HFF-Myc (cell line): ENCODE measurements at places on chromosomes 3 and 15.
A peak's percentile ranks its signal among the peaks of the same experiment; 100 is the strongest.

- no peak for DNase-seq
Observed at GRCh38 chr3:56320883-56321282, 147.4 kb downstream of the ERC2 start.

GRCh38 chr3:55571216-55571813 is 84.2 kb upstream of the WNT5A start:
- DNase-seq, result no peak

DNA sequence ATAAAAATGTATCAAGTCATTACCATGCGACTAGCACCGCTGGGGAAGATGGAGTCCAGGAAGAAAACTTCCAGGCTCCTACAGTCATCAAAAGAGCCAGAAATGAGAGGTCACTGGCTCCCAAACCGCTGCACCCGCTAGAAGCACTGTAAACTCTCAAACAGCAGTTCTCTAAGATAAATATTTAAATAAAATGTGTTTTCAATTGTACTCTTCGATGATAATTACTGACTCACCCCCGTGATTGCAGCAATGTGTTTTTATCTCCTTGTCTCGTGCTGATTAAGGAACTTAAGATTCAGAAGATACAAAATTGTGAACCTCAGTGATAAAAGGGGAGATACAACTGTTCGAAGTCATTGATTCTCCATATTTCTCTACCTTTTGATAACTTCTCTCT is 45.8 kb upstream of the FOXP1 start:
- peak; percentile 33 for DNase-seq

- DNase-seq, result no peak
Observed at GRCh38 chr3:39980781-39981180, 171.4 kb downstream of the MYRIP start.

DNA sequence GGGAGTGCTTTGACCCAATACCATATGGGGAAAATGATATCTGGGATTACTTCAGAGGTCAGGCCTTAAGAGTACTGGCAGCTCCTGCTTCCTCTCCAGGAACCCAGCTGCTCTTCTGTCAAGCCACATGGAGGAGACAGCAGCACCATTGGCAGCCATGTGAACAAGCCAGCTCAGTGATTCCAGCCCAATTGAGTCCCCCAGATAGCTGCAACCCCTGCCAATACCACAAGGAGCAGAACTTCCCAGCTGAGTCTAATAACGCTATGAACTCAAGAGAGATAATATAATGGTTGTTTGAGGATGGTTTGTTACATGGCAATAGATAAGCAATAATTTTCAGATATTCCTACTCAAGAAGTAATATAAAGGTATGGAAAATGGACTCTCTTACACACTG is 126.8 kb upstream of the CPNE4 start:
- no peak for DNase-seq

DNA sequence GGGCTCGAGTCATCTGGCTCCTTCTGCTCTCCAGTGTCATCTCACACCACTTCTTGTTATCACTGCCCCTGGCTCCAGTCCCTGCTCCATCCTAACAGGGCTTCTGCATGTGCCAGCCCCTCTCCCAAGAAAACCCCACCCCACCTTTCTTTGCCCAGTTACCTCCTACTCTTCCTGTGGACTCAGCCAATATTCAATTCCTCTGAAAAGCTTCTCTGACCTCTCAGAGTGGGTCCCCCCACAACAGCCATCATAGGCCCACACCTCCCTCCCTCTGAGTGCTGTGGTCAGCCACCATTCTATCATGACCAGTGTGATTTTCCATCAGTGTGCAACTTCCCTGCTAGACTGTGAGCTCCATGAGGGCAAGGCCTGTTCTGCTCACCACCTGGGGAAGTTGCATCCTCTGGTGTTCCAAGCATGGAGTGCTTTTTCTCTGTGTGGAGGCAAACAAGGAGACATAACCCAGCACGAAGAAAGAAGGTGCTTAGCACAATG is 71.6 kb downstream of the ADCY5 start:
- no peak for DNase-seq

DNA sequence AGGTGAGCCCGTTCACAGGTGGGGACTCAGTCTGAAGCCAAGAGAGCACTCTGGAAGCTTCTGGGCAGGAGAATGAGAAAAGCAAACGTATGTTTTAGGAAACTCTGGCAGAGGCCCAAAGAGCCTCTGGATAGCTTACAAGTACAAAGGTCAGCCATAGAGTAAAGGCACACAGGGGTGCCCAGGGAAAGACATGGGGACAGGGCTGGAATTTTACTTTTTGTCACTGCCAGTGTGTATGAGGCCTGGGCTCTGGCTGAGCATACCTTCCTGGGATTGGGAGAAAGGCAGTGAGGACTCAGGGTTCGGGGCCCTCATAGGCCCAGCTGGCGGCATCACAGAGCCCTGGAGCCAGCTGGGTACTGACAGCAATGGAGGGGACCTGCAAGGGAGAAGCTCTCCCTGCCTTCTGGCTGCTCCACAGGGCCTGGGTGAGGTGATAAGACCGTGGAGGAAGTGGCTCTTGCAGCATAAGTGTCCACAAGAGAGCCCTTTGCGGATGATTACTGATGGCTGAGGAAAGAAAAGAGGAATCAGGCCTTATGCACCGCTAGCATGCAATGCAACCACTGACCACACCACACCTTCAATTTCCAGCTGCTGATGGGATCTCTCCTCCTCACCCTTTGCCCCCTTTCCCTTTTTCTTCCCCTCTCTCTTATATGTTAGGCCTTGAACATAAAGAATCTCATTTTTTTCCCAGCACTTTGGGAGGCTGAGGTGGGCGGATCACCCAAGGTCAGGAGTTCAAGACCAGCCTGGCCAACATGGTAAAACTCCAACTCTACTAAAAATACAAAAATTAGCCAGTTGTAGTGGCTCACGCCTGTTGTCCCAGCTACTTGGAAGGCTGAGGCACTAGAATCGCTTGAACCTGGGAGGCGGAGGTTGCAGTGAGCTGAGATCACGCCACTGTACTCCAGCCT is 25.1 kb upstream of the BCL2L10 start:
- no peak for DNase-seq

- DNase-seq, result no peak
Observed at GRCh38 chr3:191500892-191501291, 39.9 kb downstream of the PYDC2 start.

GRCh38 chr3:54185740-54186139 is 63.4 kb downstream of the CACNA2D3 start:
- DNase-seq, result no peak

GRCh38 chr3:105755121-105755886 is 113.5 kb downstream of the CBLB start:
- DNase-seq, result no peak

DNA sequence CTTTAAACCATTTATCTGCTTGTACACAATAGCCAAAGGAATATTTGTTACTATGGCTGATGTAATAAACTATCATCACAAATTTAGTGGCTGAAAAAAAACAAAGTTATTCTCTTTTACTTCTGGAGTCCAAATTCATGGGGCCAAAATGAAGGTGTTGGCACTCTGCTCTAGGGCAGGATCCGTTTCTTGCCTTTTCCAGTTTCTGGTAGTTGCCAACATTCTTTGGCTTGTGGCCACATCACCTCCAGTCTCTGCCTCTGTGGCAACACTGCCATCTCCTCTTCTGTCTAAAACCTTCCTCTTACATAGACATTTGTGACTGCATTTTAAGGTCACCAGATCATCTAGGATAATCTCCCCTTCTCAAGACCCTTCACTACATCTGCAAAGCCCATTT is 27.3 kb downstream of the NIT2 start:
- no peak for DNase-seq

DNA sequence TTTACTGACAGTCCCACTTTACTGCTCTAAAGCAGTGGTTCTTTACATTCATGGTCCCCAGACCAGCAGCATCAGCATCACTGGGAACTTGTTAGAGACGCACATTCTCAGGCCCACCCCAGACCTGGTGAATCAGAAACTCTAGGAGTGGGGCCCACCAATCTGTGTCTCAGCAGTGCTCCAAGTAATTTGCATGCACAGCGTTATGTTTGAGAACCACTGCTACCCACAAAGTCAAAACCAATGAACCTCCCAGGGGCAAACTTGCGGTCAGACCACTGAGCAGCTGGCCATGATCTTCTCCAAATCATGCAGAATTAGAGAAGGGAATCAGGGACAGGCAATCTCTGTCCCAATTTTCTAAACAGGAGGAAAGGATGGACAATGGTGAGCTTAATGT is 58.5 kb downstream of the ST8SIA2 start:
- no peak for DNase-seq

DNA sequence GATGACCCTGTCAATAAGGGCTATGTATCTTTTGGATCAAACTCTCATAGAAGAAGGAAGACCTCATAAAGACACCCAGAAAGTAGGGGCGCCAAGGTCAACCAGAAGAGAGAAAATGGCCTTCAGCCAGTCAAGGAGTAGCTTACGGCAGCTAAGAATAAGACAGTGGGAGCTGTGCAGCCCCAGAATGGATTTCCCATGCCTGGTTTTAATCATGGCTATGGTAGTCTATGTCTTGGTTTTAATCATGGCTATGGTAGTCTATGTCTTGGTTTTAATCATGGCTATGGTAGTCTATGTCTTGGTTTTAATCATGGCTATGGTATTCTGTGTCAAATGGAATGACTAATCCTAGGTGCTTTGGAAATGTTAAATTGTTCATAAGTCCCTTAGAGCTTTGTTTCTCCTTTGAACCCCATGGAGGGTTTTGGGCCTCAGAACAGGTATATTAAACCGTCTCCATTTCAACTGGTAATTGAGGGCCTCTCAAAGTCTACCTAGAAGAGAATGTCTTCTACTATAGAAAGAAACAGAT is 742.0 kb upstream of the CFAP20DC start:
- DNase-seq, result no peak

DNA sequence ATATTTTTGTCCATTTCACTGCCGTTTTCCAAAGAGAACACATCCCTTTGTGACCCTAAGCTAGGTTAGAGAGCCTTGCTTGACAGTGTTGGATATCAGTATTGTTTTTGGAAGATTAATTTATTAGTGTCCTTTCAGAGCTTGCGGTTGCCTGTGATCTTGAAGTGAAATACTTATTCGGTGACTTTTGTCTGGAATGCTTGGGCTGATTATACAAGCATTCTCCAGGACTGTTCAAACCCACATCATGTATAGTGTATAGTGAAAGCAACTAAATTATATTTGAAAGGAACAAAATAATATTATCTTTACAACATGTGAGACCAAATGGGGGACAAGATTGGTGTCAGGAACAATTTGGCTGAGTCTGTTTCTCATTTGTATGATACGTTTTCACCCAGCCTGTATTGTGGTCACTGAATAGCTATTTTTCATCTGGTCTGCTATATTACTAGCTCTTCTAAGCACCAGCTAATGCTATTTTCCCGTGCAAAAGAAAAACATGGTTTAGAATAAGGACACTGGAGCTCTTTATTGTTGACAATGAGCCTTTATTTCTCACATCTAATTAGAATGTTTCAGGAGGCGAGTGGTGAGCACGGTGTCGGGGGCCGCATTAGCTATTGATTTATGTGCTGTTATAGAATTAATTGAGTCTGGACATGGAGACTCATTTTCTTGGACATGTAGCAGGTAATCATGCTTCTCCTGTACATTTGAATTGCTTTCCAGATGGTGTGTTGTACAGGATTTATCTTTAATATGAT is 158.1 kb downstream of the APBA2 start:
- no peak for DNase-seq

- DNase-seq, result no peak
Observed at GRCh38 chr3:153319705-153320554, 157.9 kb downstream of the RAP2B start.

- DNase-seq, result peak; percentile 62
Observed at GRCh38 chr3:187986514-187986934, 167.4 kb upstream of the LPP start.

- DNase-seq, result no peak
Observed at GRCh38 chr3:153252963-153253362, 90.9 kb downstream of the RAP2B start.

GRCh38 chr3:125108833-125109535 is 53.2 kb upstream of the HEG1 start:
- no peak for DNase-seq

GRCh38 chr3:142447301-142447851 is 461 bp downstream of the XRN1 start:
- DNase-seq, result peak; percentile 9

GRCh38 chr15:25406261-25406660 is 32.6 kb downstream of the UBE3A start:
- no peak for DNase-seq

- DNase-seq, result no peak
Observed at GRCh38 chr3:101185341-101185740, 135.0 kb downstream of the IMPG2 start.

GRCh38 chr3:136120373-136121348 is 75.5 kb downstream of the MSL2 start:
- DNase-seq, result no peak

DNA sequence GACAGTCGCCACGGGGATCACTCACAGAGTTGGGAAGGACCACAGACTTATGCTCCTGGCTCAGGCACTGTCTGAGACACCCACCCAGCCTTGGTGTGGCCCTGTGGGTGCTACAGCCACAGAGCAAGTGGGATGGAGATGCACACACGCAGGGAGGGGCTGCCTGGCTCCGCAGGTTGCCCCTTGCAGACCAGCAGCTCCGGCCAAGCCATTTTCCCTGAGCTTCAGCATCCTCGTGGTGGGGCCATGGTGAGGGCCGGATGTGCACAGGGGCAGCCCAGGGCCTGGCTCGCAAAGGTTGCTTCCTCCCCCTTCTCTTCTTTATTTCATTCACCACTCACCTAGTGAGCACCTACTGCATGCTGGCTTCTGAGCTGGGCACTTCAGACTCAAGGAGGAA is 55.4 kb upstream of the GRIP2 start:
- no peak for DNase-seq

GRCh38 chr15:32908872-32909271 is 191.1 kb downstream of the GREM1 start:
- DNase-seq, result no peak

DNA sequence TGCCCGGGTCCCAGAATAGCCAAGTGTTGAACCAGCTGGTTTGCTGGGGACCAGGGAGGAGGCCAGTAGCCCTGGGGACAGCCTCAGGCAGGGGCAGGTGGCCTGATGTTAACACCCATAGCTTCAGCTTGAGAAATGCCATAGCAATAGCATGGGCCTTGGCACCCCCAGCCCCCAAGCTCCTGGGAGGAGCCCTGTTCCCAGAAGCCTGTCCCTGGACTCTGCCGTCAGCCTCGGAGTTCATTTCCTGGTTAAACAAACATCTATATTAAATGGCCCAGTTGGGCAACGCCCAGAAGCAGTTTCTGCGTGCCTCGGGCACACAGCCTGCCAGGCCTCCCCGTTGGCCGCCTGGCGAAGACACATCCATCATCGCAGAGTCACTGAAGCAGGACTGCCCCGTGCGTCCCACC is 58.2 kb downstream of the FGD5 start:
- DNase-seq, result no peak
